ENCODE measurements at places on chromosomes 12 and 14.

DNA sequence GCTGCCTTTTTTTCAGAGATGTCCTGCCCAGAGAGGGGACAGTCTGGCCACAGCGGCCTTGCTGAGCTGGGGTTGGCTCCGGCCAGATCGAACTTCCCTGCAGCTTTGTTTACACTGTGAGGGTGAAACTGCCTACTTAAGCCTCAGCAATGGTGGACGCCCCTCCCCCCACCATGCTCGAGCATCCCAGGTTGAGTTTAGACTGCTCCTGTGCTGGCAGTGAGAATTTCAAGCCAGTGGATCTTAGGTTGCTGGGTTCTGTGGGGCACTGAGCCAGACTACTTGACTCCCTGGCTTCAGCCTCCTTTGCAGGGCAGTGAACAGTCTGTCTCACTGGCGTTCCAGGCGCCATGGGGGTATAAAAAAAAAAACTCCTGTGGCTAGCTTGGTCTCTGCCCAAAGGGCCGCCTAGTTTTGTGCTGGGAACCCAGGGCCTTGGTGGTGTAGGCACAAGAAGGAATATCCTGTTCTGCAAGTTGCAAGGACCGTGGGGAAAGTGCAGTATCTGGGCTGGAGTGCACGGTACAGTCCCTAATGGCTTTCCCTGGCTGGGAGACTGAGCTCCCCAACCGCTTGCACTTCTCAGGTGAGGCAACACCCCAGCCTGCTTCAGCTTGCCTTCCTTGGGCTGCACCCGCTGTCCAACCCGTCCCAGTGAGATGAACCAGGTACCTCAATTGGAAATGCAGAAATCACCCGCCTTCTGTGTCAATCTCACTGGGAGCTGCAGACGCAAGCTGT is 79.1 kb downstream of the LRIG3 start:
- DNase-seq, result no peak

GRCh38 chr12:7017870-7018349 is 366 bp downstream of the LPCAT3 start:
- no peak for DNase-seq

DNA sequence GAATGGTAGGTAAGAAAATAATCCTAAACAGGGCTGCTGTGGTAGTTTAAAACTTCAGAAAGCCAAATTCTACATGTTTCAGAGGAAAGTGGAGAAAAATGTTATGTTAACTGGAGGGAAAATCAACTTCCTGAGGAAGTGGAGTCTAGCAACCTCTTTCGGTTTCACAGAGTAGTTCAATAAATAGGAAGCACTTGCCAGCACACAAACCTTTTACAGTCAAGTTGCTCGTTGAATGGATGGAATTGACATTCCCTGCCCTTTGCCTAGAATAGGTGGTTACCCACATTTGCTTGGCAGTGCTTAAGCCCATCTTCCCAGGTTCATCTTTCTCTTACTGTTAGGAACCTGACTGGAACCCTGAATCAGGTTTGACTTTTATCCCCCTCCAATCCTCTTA is 15.9 kb downstream of the ANKRD13A start:
- DNase-seq, result no peak

DNA sequence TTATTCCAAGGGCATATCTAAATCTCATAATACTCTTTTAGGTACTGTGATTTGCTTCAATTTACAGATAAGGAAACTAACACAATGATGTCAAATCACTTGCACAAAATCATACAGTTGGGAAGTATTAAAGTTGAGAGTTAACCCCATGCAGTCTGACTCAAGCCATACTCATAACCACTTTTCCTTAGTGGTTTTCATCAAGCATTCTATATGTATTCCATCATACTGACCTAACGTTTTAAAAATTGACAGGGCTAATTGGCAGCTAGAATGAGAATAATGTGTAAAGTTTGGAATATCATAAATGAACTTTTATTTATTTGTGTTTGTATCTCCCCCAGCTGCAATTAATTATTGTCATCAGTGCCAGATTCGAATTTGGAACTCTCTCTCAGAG is 20.9 kb downstream of the PUS7L start:
- no peak for DNase-seq

DNA sequence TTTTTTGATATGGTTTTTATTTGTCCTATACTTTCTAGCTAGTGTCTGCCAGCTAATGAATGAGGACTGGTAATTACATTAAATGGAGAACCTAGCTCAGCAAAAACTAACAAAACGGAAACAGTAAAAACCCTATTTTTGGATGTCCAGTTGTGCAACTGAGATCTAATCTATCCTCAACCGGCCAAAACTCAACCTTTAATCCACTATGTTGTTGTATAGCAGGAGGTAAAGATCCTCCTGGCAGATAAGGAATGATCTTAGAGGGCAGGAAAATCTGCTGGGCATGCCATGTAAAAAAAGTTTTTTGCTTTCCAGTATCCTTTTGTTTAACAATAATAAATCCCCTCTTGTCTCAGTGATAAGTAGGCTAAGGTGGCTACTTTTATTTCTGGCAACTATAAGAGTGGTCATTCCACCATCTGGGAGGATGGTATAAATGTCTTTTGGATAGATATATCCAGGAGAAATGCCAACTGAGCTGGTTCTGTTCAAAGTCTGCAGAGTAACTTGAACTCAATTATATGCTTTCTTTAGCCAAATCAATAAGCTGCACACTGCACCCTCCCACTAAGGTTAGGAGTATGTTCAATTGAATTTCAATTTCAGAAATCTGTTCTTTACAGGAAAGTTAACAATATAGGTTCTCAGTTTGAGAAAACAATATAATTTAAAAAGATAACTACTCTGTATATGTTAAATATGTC is 40.1 kb downstream of the WASHC3 start:
- no peak for DNase-seq

- no peak for DNase-seq
Observed at GRCh38 chr12:118065380-118065779, 4.4 kb upstream of the WSB2 start.

DNA sequence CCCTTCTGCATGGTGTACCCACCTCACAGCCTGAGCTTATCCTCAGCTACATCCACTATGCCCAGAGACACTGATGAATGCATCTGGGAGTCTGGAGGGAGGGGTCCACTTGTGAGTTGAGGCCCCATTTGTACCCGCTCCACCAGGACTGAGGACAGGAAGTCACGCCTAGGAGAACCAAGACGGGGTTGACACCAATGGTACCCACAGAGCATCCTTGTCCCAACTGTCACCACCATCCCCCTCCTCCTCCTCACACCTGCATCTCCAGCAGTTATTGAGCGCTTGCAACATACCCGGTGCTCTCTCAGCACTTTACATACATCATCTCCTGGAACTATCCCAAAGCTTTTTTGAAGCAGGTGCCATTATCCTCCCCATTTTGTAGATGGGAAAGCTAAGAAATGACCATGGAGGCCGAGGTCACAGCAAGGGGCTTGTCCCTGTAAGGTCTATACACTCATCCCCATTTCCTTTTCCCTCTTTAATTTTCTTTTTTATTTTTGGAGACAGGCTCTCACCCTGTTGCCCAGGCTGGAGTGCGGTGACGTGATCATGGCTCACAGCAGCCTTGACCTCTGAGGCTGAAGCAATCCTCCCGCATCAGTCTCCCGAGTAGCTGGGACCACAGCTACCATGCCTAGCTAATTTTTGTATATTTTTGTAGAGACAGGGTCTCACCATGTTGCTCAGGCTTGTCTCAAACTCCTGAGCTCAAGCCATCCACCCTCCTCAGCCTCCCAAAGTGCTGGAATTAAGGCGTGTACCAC is 31.7 kb downstream of the DGLUCY start:
- no peak for DNase-seq

GRCh38 chr12:57027805-57028153 is 11.4 kb upstream of the TAC3 start:
- no peak for DNase-seq

DNA sequence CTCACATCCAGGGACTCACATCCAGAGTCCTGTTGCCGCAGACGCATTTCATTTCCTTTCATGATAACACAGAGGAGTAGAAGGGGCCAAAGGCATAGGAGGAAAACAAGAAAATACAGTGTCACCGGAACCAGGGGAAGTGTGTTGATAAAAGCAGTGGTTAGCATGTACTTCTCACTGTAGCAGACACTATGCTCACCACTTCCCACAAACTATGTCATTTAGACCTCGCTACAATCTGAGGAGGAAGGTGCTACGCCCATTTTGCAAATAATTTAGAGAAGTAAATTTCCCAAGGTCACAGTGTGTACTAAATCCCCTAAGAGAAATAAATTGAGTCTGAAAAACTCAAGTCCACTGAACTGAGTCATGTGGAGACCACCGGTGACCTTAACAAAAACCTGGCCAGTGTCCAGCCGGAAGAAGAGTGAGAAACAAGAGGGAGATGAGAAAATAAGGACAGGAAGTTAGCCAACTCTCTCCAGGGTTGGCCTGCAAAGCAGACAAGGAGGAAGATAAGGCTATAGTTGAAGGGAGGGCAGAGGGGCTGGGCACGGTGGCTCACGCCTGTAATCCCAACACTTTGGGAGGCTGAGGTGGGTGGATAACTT is 25.8 kb upstream of the TMCC3 start:
- DNase-seq, result no peak

GRCh38 chr14:89912667-89913211 is 41.8 kb downstream of the EFCAB11 start:
- no peak for DNase-seq

GRCh38 chr12:53208877-53209463 is 1.9 kb upstream of the ITGB7 start:
- no peak for DNase-seq

- DNase-seq, result no peak
Observed at GRCh38 chr12:92059960-92060359, 85.7 kb downstream of the BTG1 start.

- no peak for DNase-seq
Observed at GRCh38 chr12:49881415-49882247, 22.1 kb downstream of the FAIM2 start.

- DNase-seq, result no peak
Observed at GRCh38 chr14:75495882-75496281, 26.4 kb upstream of the BATF start.

- DNase-seq, result no peak
Observed at GRCh38 chr14:27739657-27740156, 1026.9 kb upstream of the FOXG1 start.

DNA sequence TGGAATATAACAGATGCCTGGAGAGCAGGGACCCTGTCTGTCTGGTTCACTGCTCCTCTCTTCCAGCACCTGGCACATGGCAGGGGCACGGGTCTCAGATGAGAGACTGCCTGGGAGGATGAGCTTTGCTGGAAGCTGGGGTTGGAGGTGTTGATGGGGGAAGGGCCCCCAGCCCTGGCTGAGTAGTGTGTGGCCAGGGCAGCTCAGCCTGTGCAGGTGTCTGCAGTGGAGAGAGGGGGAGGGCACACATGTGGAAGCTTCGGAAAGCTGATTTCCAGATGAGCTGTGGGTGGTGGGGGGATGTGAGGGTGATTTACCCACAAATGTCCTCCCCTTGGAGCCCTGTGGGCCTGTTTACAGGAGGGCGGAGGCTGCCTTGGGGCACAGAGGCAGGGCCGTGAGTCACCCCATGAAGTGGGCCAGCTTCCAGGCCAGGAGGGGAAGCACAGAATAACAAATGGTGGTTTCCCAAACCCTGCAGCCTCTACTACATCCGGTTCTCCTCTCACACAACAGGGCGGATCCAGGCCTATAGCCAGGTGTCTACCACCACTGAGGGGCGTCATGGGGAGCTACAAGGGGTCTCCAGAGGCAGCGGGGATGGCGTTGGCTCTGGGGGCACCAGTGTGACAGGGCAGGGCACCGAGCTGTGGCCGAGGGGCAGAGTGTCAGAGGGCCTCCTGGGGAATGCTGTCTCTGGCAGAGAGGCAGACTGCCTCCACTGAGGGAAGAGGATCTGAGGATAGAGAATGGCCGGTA is 11.0 kb downstream of the KRT7 start:
- DNase-seq, result peak; percentile 30

- no peak for DNase-seq
Observed at GRCh38 chr12:88334271-88334670, 192.2 kb downstream of the TMTC3 start.

DNA sequence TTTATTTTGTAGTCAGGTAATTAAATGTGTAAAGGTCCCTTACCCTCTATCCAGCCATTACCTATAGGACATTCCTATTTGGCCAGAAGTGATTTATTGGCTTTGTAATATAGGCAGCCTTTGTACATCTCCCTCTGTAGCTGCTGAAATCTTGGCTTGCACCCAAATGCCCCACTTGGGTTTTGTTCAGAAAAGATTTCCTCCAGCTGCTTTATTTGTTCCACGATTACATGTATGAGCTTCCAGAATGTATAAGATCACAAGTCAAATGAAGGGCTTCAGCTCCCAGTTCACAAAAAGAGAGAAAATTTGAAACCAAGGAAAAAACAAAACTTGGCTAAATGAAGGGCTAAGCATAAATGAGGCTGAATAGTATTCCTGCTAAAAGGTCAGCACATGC is 103.4 kb downstream of the EFCAB11 start:
- DNase-seq, result no peak

DNA sequence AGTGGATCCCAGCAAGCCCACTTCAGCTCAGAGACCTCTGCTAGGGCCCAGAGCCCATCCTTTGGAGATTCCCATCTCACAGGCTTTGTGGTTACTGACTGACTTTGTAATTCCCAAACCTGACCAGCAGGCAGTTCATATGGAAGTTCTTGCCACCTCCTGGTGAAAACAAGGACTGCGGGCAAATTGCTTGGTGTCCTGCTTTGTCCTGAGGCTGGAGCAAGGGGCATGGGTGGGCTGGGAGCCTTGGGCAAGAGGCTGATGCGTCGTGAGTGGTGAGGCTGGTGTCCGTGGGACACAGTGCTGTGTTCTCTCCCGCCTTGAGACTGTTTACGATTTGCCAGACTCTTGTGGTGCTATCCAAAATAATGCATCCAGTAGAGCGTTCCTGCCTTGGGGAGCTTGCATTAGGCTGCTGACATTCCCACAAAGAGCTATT is 91.0 kb downstream of the LRRC74A start:
- no peak for DNase-seq

- DNase-seq, result no peak
Observed at GRCh38 chr14:90045616-90046015, 16.2 kb upstream of the KCNK13 start.

DNA sequence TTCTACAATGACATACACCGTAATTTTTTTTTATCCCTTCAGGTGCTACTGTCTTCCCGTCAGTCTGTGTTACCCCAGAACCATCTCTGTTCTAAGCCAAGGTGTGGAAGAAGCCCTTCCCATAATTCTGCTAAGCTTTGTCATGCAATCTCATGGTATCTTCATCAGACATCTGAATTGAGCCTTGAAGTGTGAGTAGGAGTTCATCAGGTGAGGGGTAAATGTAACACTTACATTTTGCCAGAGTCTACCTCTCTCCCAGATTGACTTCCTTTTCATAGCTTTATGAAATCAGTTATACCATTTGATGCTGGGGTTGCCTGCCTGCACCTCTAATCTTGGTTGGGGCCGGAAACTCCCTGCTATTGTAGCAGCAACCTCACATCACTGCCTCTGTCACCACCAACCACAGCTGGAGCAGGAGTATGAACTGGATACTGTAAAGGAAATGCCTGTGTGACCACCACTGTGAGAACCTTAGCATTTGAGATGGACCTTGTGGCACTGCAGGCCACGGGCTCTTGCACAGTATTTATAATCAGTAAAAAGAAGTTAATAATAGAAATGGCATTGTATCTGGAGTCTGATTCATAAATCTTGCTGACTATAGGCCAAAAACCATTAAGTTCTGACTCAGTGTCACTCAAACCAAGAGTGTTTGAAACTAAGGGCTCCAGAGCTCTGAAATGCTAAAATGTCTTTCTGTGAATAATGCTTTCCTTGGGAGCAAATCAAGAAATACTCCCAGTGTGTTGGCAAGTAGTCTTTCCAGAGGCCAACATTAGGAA is 58.7 kb upstream of the STK38L start:
- DNase-seq, result no peak

- peak; percentile 64 for DNase-seq
Observed at GRCh38 chr14:66070542-66071319, 415.4 kb upstream of the CCDC196 start.

GRCh38 chr14:61186341-61187195 is 94.6 kb downstream of the TMEM30B start:
- no peak for DNase-seq
